ENCODE measurements at places on chromosomes 5 and 9. TPM values are rescaled to one million over a fixed set of nuclear protein-coding genes. Genes with fewer than 3 reads are reported as not detected.

SLC34A3 gene
- total RNA-seq: not detected

GRCh38 chr5:115377468-115378217 lies 81.2 kb upstream of the CCDC112 start:
- no peak for DNase-seq

CHSY3 gene
- total RNA-seq: 0.73 TPM

GRM6 gene
- not detected for total RNA-seq

CRHBP gene
- not detected for total RNA-seq

- no peak for DNase-seq
These were observed 12.1 kb downstream of the SLC22A5 start for GRCh38 chr5:132381614-132382013.

FST gene
- total RNA-seq: 11.5 TPM

DNA sequence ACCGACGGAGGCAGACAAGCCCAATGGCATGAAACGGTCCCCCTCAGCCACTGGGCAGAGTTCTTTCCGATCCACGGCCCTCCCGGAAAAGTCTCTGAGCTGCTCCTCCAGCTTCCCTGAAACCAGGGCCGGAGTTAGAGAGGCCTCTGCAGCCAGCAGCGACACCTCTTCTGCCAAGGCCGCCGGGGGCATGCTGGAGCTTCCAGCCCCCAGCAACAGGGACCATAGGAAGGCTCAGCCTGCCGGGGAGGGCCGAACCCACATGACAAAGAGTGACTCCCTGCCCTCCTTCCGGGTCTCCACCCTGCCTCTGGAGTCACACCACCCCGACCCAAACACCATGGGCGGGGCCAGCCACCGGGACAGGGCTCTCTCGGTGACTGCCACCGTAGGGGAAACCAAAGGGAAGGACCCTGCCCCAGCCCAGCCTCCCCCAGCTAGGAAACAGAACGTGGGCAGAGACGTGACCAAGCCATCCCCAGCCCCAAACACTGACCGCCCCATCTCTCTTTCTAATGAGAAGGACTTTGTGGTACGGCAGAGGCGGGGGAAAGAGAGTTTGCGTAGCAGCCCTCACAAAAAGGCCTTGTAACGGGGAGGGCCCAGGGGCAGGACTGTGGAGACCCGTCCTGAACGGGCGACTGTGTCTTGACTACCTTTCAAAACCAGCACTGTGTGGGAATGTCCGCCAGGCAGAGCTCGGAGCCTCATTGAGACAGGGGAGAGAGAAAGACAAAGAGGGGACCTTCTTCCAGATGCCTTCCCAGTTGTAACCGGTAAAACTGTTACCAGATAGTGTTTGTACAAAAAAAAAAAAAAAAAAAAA lies 29.9 kb downstream of the CD180 start:
- DNase-seq: peak; percentile 71

DNA sequence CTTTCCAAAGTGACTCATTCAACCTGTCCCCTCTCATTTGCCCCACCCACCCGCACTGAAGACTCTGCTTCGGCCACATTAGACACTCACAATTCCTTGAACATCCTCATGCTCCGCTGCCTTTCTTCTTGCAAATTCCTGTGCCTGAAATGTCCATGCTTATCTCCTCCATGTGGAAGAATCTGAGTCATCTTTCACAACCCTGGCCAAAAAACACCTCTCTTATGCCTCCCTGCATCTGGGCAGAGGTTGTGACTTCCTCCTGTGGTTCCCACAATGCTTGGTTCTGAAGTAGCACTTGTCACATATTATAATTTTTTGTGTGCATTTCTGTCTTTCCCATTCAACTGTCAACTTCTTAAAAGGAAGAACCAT lies 238.6 kb downstream of the ENC1 start:
- DNase-seq: no peak

PCDHGA8 gene
- total RNA-seq: 0.87 TPM

All from mucosa of descending colon (tissue), 3 donors.